ENCODE measurements at places on chromosomes 2 and 18. TPM values are rescaled to one million over a fixed set of nuclear protein-coding genes. Genes with fewer than 3 reads are reported as not detected.
A peak's percentile ranks its signal among the peaks of the same experiment; 100 is the strongest.

DNA sequence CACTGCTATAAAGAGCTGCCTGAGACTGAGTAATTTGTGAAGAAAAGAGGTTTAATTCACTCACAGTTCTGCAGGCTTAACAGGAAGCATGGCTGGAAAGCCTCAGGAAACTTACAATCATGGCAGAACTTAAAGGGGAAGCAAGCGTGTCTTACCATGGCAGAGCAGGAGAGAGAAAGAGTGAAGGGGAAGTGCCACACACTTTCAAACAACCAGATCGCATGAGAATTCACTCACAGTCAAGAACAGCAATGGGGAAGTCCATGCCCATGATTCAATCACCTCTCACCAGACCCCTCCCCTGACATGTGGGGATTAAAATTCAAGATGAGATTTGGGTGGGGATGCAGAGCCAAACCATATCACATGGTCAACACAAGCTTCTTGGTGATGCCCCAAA lies 34.7 kb upstream of the CDK5R2 start:
- H3K36me3 ChIP-seq, result no peaks in the 10 kb centered on the region
- H3K27ac ChIP-seq, result no peak overlapping the region
- H3K4me3 ChIP-seq, result no peak overlapping the region
- no peaks in the 10 kb centered on the region for H3K27me3 ChIP-seq
- DNase-seq, result no peak
- no peaks in the 10 kb centered on the region for H3K4me1 ChIP-seq

- no peak overlapping the region for H3K4me3 ChIP-seq
- no peak for DNase-seq
- no peaks in the 10 kb centered on the region for H3K27me3 ChIP-seq
- H3K27ac ChIP-seq, result no peak overlapping the region
- H3K4me1 ChIP-seq, result no peaks in the 10 kb centered on the region
Observed at GRCh38 chr2:85804583-85804982, 50.8 kb downstream of the ATOH8 start.

GRCh38 chr18:63148449-63149301 lies 170.9 kb downstream of the BCL2 start:
- H3K27me3 ChIP-seq, result no peaks in the 10 kb centered on the region
- H3K4me3 ChIP-seq, result no peak overlapping the region
- H3K4me1 ChIP-seq, result peaks cover 16% of the 10 kb centered on the region
- H3K27ac ChIP-seq, result peak overlapping the region; percentile 14

- H3K4me3 ChIP-seq, result no peak overlapping the region
- no peak overlapping the region for H3K27ac ChIP-seq
- H3K4me1 ChIP-seq, result no peaks in the 10 kb centered on the region
- no peaks in the 10 kb centered on the region for H3K27me3 ChIP-seq
- no peak for DNase-seq
Observed at GRCh38 chr2:47493317-47494035, 90.5 kb downstream of the MSH2 start.

DNA sequence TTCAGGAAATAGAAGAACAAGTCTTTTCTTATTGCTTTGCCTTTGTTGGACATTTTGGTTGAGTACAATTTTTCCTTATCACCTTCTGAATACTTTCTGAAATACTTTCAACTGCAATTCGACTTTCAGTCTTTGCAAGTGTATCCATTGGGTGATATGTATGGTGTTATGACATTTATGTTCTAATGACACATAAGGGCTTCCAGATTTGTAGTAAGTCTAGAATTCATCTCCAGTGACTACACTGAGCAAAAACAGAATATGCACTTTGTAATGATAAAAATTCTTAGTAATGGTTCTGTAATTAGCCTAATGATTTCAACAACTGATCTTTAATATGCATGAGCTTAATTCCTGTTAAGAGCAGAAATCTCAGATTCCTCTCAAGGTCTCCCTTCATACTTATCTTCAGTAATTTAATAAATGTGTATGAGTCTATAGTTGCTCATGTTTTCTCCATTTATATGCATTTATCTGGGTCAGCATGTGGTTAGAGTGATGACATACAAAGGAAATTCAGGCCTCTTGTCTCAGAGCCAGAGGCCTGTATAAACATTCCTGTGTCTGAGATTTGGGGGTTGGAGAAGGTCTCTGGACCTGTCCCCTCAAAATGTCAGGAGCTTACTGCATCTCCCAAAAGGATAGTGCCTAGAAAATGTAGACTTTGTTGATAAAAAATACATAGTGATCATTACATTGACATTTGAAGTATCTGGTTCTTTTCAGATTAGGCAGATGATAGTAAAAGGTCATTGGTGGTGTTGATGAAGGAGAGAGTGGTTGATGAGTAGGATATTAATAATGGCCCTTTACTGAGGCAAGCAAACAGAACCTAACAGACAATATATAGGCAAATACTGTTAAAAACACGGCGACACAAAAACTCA lies 114.9 kb downstream of the QPCT start:
- DNase-seq, result no peak
- H3K27ac ChIP-seq, result no peak overlapping the region
- H3K27me3 ChIP-seq, result no peaks in the 10 kb centered on the region
- H3K4me1 ChIP-seq, result peaks cover 11% of the 10 kb centered on the region
- H3K4me3 ChIP-seq, result no peak overlapping the region
- no peaks in the 10 kb centered on the region for H3K36me3 ChIP-seq

- DNase-seq, result peak; percentile 32
- H3K4me3 ChIP-seq, result no peak overlapping the region
- H3K36me3 ChIP-seq, result no peaks in the 10 kb centered on the region
- H3K4me1 ChIP-seq, result peaks cover 2% of the 10 kb centered on the region
- no peaks in the 10 kb centered on the region for H3K27me3 ChIP-seq
Observed at GRCh38 chr2:241798631-241799521, 10.1 kb upstream of the NEU4 start.

GRCh38 chr2:1827686-1828085 lies 83.4 kb upstream of the PXDN start:
- no peaks in the 10 kb centered on the region for H3K36me3 ChIP-seq
- DNase-seq, result no peak
- H3K27ac ChIP-seq, result no peak overlapping the region
- H3K4me3 ChIP-seq, result no peak overlapping the region
- H3K4me1 ChIP-seq, result peaks cover 2% of the 10 kb centered on the region

DNA sequence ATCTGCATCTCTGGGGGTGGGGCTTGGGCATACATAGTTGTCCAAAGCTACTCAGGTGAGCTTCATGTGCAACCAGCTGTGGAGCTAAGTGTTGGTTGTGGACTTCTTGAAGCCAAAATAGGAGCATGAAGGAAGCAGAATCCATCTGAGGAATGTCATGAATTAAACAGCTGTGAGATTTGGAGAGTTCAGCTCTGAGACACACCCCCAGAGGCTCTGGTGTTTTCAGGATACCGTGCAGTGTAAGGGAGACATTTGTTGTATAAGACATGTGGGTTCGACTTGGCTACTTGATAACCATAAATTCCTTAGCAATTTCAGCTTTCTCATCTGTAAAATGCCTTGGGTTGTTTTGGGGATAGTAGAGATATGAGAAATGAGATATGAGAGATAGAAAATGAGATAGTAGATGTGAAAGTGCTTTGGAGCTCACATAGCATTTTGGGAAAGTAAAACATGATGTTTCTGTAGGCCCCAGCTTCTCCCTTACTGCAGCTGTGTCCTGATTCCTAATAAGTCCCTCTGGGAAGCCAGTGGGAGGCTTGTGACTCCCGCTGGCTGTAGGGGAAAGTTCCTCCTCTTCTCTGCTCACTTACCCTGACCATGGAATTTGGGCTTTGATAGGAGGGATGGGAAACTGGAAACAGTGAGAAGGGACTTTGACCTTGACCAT lies 50.0 kb downstream of the DPYSL5 start:
- H3K27ac ChIP-seq, result no peak overlapping the region
- no peak for DNase-seq
- H3K27me3 ChIP-seq, result no peaks in the 10 kb centered on the region
- H3K36me3 ChIP-seq, result no peaks in the 10 kb centered on the region
- H3K4me1 ChIP-seq, result peaks cover 4% of the 10 kb centered on the region

GRCh38 chr2:182360663-182361260 lies 66.1 kb downstream of the PDE1A start:
- no peak overlapping the region for H3K4me3 ChIP-seq
- DNase-seq, result no peak
- H3K36me3 ChIP-seq, result no peaks in the 10 kb centered on the region
- H3K27ac ChIP-seq, result no peak overlapping the region
- no peaks in the 10 kb centered on the region for H3K4me1 ChIP-seq

DNA sequence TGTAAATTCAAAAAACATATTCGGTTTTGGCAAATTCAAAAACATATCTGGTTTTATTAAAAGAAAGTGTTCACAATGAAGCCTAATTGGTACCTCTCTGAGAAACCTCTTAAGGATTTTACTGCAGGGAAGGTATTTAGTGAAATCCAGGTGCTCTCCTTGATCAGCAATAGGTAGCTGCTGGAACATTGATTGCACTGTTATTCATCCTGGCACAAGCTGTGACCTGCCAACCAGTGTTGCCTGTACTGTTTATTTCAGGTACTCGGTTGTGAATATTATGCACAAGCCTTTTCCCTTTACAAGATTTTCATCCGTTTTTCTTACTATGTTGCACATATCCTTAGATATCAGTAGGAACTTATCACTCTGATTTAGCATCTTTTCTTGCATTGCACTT lies 155.8 kb upstream of the ZEB2 start:
- H3K27ac ChIP-seq, result no peak overlapping the region
- no peak overlapping the region for H3K4me3 ChIP-seq
- no peaks in the 10 kb centered on the region for H3K27me3 ChIP-seq
- H3K36me3 ChIP-seq, result no peaks in the 10 kb centered on the region
- H3K4me1 ChIP-seq, result no peaks in the 10 kb centered on the region

DNA sequence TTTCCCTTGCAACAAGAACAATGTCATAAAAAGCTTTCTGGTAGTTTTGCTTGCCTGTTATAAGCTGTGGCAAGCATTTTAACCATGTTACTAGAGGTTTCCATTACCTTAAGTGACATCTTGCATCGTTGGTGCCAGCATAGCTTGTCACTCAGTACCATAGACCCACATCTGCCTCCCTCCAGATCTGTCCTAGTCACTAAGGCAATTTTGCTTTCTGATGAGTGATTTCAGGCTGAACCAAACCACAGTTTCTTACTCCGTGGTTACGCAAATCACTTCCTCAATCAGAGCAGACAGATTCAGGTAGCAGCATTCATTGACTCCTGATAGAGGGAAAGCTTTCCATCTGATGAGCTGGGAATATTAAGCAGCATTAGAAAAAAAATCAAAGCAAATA lies 1057.5 kb upstream of the FAM98A start:
- H3K27me3 ChIP-seq, result no peaks in the 10 kb centered on the region
- DNase-seq, result no peak
- H3K4me3 ChIP-seq, result no peak overlapping the region
- H3K36me3 ChIP-seq, result no peaks in the 10 kb centered on the region

GRCh38 chr18:79422022-79422782 lies 26.5 kb downstream of the NFATC1 start:
- H3K27me3 ChIP-seq, result no peaks in the 10 kb centered on the region
- H3K4me1 ChIP-seq, result peaks cover 13% of the 10 kb centered on the region
- no peaks in the 10 kb centered on the region for H3K36me3 ChIP-seq
- no peak for DNase-seq
- H3K4me3 ChIP-seq, result no peak overlapping the region
- no peak overlapping the region for H3K27ac ChIP-seq

DNA sequence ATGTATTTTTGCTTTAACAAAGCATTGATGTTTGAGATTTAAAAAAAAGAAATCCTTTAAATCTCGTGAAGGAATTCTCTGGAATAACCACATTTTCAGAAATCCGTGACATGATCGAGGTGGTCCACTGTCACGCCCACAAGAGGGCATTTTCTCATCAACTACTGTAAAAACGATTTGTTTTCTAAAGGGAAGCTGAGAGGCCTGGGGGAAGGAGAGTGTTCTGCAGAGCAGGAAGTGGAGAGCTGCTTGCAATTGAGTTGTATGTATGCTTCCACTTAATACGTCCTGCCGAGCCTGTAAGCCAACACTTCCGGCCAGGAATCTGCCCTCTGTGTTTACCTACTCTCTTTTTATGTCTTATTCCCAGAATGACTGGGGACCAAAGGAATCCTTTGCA lies 19.4 kb downstream of the KLHL29 start:
- no peak overlapping the region for H3K4me3 ChIP-seq
- DNase-seq, result peak; percentile 36
- H3K4me1 ChIP-seq, result peaks cover 1% of the 10 kb centered on the region
- H3K36me3 ChIP-seq, result no peaks in the 10 kb centered on the region

DNA sequence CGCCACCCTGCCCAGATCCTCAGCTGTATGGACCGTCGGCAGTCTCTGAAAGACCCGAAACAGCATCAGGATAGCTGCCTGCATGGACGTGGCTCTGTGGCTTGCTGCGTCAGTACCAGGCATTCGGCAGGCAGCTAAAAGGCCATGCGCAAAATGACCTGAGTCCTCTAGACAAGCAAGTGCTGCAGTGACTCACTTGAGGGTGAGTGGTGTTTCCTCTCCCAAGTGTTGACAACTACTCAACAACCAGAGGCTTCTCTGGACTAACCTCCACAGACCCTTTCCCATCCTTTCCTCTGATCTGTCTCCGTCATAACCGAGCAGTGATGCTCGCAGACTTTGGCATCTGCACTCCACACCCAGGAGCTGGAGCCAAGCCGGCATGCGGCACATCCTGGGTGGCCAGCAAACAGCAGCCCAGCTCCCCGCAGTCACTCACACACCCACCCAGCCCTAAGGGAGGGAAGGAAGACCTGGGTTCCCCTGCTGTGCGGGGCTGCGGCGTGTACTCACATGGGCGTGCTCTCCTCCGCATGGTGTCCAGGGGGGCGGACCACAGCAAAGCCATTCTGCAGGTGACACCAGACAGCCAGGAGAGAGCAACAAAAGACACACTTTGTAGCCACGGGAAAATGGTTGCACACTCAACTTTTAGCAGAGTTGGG lies 239.3 kb downstream of the TWIST2 start:
- no peak overlapping the region for H3K4me3 ChIP-seq
- DNase-seq, result no peak
- no peaks in the 10 kb centered on the region for H3K36me3 ChIP-seq
- H3K27ac ChIP-seq, result no peak overlapping the region

DNA sequence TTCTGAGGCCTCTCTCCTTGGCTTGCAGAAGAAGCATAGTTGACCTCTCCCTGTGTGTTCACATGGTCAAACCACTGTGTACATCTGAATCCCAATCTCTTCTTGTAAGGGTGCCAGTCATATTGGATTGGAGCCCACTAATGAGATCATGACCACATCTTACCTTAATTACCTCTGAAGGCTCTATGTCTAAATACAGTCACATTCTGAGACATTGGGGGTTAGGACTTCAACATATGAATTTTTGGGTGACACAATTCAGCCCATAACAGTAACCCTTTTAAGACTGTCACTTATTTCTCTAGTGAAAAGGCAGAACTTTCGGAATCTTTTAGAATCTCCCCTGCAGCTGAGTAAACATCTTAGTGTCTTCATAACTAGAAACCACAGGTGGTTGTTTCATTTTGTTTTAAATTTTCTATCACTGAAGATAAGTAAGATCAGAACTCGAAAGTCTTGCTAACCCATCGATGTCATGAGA lies 33.3 kb downstream of the BMP10 start:
- H3K27ac ChIP-seq, result no peak overlapping the region
- no peak for DNase-seq
- H3K36me3 ChIP-seq, result no peaks in the 10 kb centered on the region
- H3K4me1 ChIP-seq, result no peaks in the 10 kb centered on the region
- H3K4me3 ChIP-seq, result no peak overlapping the region

- H3K27me3 ChIP-seq, result no peaks in the 10 kb centered on the region
- no peak overlapping the region for H3K4me3 ChIP-seq
- DNase-seq, result no peak
Observed at GRCh38 chr2:13822365-13822764, 810.2 kb upstream of the LRATD1 start.

CFC1 gene
- not detected for total RNA-seq

DCDC2C gene
- total RNA-seq, result 0.95 TPM

ZSWIM2 gene
- not detected for total RNA-seq

TRAF3IP1 gene
- 18.2 TPM for total RNA-seq

SP5 gene
- not detected for total RNA-seq

GREB1L gene
- total RNA-seq, result 11.5 TPM

NXPH2 gene
- total RNA-seq, result 10.0 TPM

PLCL1 gene
- total RNA-seq, result 12.6 TPM

GPR155 gene
- 3.3 TPM for total RNA-seq

Measured in ovary (tissue), 10 donors.